Activated CD4-positive, alpha-beta T cell treated with anti-CD3 and anti-CD28 coated beads, Interleukin-2, amount 10 ng/mL, durations not matched to agents 7 days and 5 days (primary cell): ENCODE measurements at places on chromosomes 5 and 9. TPM values are rescaled to one million over a fixed set of nuclear protein-coding genes. Genes with fewer than 3 reads are reported as not detected.

- no peaks in the 10 kb centered on the region for H3K36me3 ChIP-seq
- H3K27me3 ChIP-seq = peaks cover 53% of the 10 kb centered on the region
- peaks cover 14% of the 10 kb centered on the region for H3K4me1 ChIP-seq
- H3K4me3 ChIP-seq = no peak overlapping the region
These were observed 3.6 kb upstream of the CCNJL start for GRCh38 chr5:160315968-160316367.

DNA sequence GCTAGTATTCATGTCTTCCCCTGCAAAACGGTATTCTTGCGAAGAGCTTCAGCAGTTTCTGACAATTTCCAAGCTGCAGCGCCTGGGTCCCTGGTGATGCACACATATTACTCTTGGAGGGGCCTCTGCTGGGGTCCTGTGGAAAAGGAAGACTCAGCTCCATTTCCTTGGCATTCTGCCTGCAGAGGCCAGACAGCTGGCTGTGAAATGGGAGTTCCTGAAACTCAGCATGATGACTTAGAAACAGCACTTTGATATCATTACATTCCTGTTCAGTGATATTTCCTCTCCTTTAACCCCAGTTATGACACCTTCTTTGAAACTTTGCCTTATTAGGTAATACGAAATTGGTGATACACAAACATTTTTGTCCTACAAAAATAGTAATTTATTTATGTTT lies 98.5 kb downstream of the APBA1 start:
- H3K27ac ChIP-seq = no peak overlapping the region
- no peaks in the 10 kb centered on the region for H3K36me3 ChIP-seq
- no peaks in the 10 kb centered on the region for H3K27me3 ChIP-seq
- no peaks in the 10 kb centered on the region for H3K4me1 ChIP-seq
- H3K4me3 ChIP-seq = no peak overlapping the region
- no peak for DNase-seq

DNA sequence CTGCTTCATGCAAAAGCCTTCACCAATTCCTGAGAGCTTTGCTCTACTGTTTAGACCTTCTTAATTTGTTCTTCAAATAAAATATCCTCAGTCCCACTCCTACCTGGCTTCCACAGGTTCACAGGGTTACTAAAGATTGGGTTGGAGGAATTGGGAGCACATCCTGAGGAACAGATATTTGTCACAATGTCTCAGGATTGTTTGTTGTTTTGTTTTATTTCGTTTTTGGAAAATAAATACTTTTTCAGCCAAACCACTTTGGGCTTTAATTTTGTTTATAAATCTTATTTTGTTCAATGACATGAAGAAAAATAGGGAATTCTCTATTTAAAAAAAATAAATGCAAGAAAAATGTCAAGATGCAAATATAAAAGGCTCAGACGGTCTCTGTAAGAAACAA lies 249.0 kb downstream of the MEF2C start:
- no peaks in the 10 kb centered on the region for H3K4me1 ChIP-seq
- no peak for DNase-seq

GRCh38 chr9:87263291-87263690 lies 234.4 kb upstream of the DAPK1 start:
- no peak overlapping the region for H3K4me3 ChIP-seq
- no peaks in the 10 kb centered on the region for H3K36me3 ChIP-seq
- H3K4me1 ChIP-seq = no peaks in the 10 kb centered on the region
- no peak for DNase-seq

GRCh38 chr9:91844190-91844589 lies 105.8 kb downstream of the ROR2 start:
- H3K36me3 ChIP-seq = no peaks in the 10 kb centered on the region
- no peak for DNase-seq
- H3K27ac ChIP-seq = peak overlapping the region; percentile 19
- H3K4me1 ChIP-seq = peaks cover 37% of the 10 kb centered on the region
- peaks cover 8% of the 10 kb centered on the region for H3K27me3 ChIP-seq
- no peak overlapping the region for H3K4me3 ChIP-seq

DNA sequence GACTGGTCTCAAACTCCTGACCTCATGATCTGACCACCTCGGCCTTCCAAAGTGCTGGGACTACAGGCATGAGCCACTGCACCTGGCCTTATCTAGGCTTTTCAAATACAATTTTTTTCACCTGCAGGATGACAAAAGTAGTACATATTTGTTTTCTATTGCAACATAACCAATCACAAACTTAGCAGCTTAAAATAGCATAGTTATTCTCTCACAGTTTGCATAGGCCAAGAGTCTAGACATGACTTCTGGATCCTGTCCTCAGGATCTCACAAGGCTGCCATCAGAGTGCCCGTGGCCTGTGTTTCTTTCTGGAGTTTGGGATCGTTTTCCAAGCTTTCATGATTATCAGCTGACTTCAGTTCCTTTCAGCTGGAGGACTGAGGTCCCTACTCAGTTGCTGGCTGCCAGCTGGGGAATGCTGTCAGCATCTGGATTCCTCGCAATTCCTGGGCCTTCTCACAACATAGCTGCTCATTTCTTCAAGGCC lies 348.9 kb downstream of the ARHGEF28 start:
- no peaks in the 10 kb centered on the region for H3K27me3 ChIP-seq
- H3K27ac ChIP-seq = no peak overlapping the region
- no peak overlapping the region for H3K4me3 ChIP-seq
- no peaks in the 10 kb centered on the region for H3K4me1 ChIP-seq

GRCh38 chr5:139387611-139388197 lies 2.0 kb downstream of the MZB1 start:
- H3K36me3 ChIP-seq = peaks cover 5% of the 10 kb centered on the region
- H3K27ac ChIP-seq = peak overlapping the region; percentile 73
- no peaks in the 10 kb centered on the region for H3K27me3 ChIP-seq

DNA sequence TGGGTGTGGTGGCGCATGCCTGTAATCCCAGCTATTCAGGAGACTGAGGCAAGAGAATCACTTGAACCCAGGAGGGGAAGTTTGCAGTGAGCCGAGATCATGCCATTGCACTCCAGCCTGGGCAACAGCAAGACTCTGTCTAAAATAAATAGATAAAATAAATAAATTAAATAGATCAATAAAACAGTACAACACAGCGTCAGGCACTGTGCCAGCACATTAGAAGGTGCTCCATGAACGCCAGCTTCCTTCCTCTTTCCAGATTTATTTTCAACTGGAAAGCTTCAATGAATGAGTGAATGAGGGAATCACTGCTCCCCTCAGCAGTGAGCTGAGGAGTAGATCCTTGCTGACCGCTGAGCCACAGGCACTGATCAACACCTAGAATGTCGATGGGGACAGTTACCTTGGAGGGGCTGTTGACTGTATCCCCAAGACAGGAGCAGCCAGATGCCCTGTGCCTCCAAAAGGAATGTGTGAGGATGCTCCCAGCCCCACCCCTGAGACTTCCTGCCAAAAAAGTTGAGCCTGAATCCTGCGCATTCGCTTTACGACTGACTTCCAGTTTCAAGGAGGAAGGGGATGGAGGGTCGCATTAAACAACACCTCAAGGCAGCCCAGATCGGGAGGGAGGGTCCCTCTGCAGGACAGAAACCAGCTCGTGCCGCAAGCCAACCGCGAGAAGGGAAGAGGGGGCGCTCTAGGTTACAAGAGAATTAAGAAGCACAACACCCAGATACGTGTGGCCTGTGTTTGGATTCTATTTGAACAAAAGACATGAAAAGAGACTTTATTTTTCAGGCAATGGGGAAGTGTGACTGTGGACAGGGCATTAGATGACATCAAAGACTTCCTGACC lies 54.0 kb upstream of the CNOT6 start:
- H3K4me1 ChIP-seq = no peaks in the 10 kb centered on the region
- no peaks in the 10 kb centered on the region for H3K27me3 ChIP-seq
- no peaks in the 10 kb centered on the region for H3K36me3 ChIP-seq

GRCh38 chr5:38453506-38453905 lies 102.9 kb downstream of the LIFR start:
- H3K27me3 ChIP-seq = peaks cover 77% of the 10 kb centered on the region
- no peaks in the 10 kb centered on the region for H3K36me3 ChIP-seq
- peak; percentile 81 for DNase-seq
- H3K4me3 ChIP-seq = no peak overlapping the region
- peaks cover 24% of the 10 kb centered on the region for H3K4me1 ChIP-seq
- peak overlapping the region; percentile 55 for H3K27ac ChIP-seq

DNA sequence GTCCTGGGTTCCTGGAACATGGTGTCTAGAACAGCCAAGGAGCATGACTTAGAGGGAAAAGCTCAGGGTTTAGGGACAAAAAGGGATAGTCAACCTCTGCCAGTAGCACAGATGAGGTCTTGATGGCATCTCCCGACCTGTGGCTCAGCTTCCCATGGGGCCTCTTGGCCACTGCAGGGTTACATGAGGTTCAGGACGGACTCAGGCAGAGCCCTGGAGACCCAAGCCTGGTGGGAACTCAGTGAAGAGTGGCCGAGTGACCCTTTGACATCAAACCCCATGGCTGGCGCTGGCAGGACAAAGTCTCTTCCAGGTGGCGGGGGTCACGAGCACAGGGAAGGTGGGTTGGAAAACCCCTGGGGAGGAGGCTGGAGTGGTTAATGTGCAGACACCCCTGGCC lies 57.8 kb downstream of the MTRR start:
- no peaks in the 10 kb centered on the region for H3K4me1 ChIP-seq
- H3K4me3 ChIP-seq = no peak overlapping the region
- no peak overlapping the region for H3K27ac ChIP-seq

The ASTN2 gene
- total RNA-seq = 4.1 TPM

The TLR4 gene
- 0.06 TPM for total RNA-seq

DNA sequence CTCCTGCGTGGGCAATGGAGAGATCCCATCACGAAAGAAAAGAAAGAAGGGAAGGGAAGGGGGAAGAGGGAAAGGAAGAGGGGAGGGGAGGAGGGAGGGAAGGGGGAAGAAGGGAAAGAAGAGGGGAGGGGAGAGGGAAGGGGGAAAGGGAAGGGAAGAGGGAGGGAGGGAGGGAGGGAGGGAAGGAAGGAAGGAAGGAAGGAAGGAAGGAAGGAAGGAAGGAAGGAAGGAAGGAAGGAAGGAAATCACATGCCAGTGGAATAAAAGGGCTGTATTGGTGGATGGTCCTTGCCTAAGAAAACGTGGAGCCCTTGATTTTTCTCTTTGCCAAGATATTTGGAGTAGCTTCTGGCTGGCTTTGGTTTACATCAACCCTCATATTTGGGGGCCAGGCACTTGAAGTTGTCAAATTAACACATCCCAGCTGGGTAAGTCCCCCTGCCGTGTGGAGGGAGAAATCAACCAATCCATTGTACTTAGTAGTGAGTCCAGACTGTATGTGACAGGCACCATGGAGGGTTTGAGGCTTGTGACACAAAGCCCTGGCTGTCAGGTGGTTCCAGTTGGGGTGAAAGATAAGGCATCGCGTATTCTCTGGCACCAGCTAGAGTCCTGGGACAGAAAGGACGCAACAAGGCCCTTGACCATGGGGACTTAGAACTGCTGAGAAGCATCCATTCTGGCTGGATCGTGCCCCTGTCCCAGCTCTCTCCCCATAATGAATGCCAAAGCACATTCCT lies 23.7 kb downstream of the IDNK start:
- H3K27me3 ChIP-seq = no peaks in the 10 kb centered on the region
- DNase-seq = no peak
- H3K36me3 ChIP-seq = peaks cover 6% of the 10 kb centered on the region
- H3K27ac ChIP-seq = peak overlapping the region; percentile 2
- H3K4me1 ChIP-seq = no peaks in the 10 kb centered on the region

DNA sequence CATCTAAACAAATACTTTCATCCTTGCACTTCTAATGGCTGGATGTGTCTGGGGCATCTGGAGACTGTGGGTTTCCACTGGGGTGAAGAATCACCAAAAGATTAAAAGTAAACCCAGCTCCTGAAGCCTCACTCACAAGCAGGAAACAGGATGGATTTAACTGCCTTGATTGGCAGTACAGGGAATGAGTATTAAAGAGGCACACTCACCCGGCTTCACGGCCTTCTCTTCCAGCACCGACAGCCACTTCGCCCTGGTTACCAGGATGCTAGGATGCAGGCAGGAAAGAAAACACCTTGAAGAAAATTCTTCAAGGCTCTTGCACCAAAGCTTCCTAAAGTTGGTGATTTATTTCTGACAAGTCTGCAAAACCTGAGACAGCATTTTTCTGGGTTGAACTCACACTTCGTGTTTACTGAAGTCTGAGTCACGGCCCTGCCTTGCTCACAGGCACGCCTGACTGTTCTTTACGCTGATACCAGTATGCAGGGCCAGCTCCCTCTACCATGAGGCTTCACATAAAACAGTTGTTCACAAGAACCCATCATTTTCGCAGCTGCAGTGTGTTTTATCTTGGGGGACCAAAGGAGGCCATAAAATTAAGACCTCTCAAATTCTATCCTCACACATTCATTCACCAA lies 56.5 kb upstream of the ZNF354A start:
- DNase-seq = no peak
- H3K27me3 ChIP-seq = no peaks in the 10 kb centered on the region
- H3K4me1 ChIP-seq = no peaks in the 10 kb centered on the region
- H3K27ac ChIP-seq = no peak overlapping the region
- no peaks in the 10 kb centered on the region for H3K36me3 ChIP-seq
- no peak overlapping the region for H3K4me3 ChIP-seq

The C5orf34 gene
- total RNA-seq = 11.0 TPM

DNA sequence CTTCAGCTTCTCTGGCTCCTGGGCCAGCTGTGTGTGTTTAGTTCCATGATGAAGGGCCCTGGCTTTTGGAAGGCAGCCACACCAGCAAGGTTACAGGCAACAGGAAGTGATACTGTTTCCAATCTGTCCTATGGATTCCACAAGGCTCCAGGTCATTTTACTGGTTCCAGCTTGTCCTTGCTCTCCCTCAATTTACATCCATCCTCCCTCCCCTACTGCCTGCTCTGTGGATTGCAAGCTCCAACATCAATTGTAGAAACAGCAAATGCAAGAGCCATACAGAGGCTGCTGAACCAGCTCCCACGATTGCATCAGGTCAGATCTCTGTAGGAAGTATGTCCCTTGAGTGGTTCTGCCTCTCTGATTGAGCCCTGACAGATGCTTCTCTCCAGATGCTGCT lies 409.8 kb downstream of the NTRK2 start:
- no peak overlapping the region for H3K27ac ChIP-seq
- H3K4me1 ChIP-seq = no peaks in the 10 kb centered on the region
- no peak for DNase-seq
- no peaks in the 10 kb centered on the region for H3K27me3 ChIP-seq
- no peaks in the 10 kb centered on the region for H3K36me3 ChIP-seq

- H3K27ac ChIP-seq = no peak overlapping the region
- H3K27me3 ChIP-seq = no peaks in the 10 kb centered on the region
- DNase-seq = no peak
- H3K4me1 ChIP-seq = no peaks in the 10 kb centered on the region
- H3K4me3 ChIP-seq = no peak overlapping the region
These were observed 13.1 kb upstream of the NCS1 start for GRCh38 chr9:130159057-130159456.

- no peaks in the 10 kb centered on the region for H3K4me1 ChIP-seq
- H3K36me3 ChIP-seq = peaks cover 2% of the 10 kb centered on the region
- no peak overlapping the region for H3K4me3 ChIP-seq
- no peak for DNase-seq
These were observed 23.8 kb downstream of the LOX start for GRCh38 chr5:122054266-122054665.

The GPR150 gene
- total RNA-seq = 1.2 TPM

The C9 gene
- not detected for total RNA-seq

- H3K27me3 ChIP-seq = no peaks in the 10 kb centered on the region
- no peak for DNase-seq
- no peak overlapping the region for H3K4me3 ChIP-seq
- H3K27ac ChIP-seq = no peak overlapping the region
- H3K36me3 ChIP-seq = no peaks in the 10 kb centered on the region
- H3K4me1 ChIP-seq = peaks cover 19% of the 10 kb centered on the region
These were observed 30.3 kb upstream of the MAST4 start for GRCh38 chr5:66565878-66566277.

- H3K4me1 ChIP-seq = peaks cover 12% of the 10 kb centered on the region
- H3K27me3 ChIP-seq = no peaks in the 10 kb centered on the region
- no peak overlapping the region for H3K27ac ChIP-seq
- H3K4me3 ChIP-seq = no peak overlapping the region
- no peak for DNase-seq
- peaks cover 7% of the 10 kb centered on the region for H3K36me3 ChIP-seq
These were observed 21.9 kb upstream of the ZNF622 start for GRCh38 chr5:16487456-16487855.

The SMU1 gene
- total RNA-seq = 24.0 TPM
